Thoracic aorta (tissue), 2 donors: ENCODE measurements at places on chromosomes 16 and 17. TPM values are rescaled to one million over a fixed set of nuclear protein-coding genes. Genes with fewer than 3 reads are reported as not detected.

- H3K4me3 ChIP-seq, result no peak overlapping the region
- no peak overlapping the region for H3K27ac ChIP-seq
- DNase-seq, result no peak
- H3K36me3 ChIP-seq, result no peaks in the 10 kb centered on the region
- no peaks in the 10 kb centered on the region for H3K4me1 ChIP-seq
- H3K27me3 ChIP-seq, result no peaks in the 10 kb centered on the region
These were observed 7.6 kb downstream of the KRT33A start for GRCh38 chr17:41343029-41343428.

- H3K4me1 ChIP-seq, result no peaks in the 10 kb centered on the region
- H3K27ac ChIP-seq, result no peak overlapping the region
- peaks cover 11% of the 10 kb centered on the region for H3K36me3 ChIP-seq
- no peak overlapping the region for H3K4me3 ChIP-seq
- no peaks in the 10 kb centered on the region for H3K27me3 ChIP-seq
These were observed 47.9 kb downstream of the RABEP1 start for GRCh38 chr17:5329784-5330557.

DNA sequence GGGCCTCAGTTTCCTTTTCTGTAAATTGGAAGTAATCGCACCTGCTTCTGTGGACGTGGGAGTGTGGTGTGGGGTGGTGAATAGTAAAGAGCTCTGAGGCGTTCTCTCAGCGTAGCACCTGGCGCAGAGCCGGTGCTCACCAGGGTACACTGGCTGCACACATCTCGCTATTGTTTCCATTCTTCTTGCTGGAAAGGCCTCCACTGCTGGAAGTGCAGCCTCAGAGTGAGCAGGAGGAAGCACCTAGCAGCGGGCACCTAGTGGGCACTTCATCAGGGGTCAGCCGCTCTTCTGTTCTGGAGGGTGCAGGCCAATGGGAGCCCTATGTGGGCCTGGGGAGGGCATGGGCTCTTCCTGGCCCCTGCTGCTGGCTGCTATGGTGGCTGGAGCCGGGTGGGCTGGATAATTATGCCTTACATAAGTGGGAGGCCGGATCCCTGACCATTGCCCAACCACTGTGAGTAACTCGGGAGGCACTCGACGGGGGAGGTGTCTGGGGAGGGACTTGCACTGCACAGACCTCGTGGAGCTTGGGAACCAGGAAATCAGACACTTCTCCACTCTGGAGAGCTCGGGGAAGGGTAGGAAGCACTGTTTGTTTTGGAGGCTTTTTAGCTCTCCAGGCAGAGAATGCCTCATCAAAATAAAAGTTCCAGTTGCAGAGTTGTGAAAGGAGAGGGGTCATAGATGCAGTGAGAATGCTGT lies 1.7 kb downstream of the MAP2K3 start:
- no peaks in the 10 kb centered on the region for H3K36me3 ChIP-seq
- peak overlapping the region; percentile 88 for H3K4me3 ChIP-seq
- no peaks in the 10 kb centered on the region for H3K27me3 ChIP-seq
- peak; percentile 96 for DNase-seq

DNA sequence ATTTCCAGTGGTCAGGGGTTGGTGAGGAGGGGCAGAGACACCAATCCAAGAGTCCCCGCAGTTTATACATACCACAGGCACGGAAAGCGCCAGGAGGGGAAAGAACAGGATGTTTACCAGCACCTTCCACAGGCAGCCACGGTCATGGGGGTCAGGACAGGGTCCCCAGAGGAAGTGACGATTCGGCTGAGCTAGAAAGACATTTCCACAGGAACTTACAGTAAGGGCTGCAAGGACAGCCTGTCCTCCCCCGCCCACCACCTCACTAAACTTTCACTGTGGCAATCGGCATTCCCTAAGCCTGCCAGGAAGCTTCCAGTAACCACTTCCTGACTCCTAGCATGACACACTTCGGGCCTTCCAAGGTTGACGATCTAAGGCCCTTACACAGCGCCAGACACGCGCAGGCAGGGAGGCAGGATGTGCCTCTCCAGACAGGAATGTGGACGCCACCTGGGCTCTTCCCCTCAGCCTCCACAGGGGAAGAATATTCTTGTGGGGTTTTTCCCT lies 1.2 kb upstream of the MT2A start:
- peak; percentile 77 for DNase-seq
- H3K27me3 ChIP-seq, result no peaks in the 10 kb centered on the region
- H3K4me3 ChIP-seq, result peak overlapping the region; percentile 4
- no peaks in the 10 kb centered on the region for H3K36me3 ChIP-seq

The NFE2L1 gene
- 155 TPM for total RNA-seq

The PCGF2 gene
- total RNA-seq, result 28.4 TPM

The GNGT2 gene
- not detected for total RNA-seq

The MMP25 gene
- 4.2 TPM for total RNA-seq
